ENCODE measurements at places on chromosomes 3 and 15.

- DNase-seq, result no peak
Measured at GRCh38 chr15:75850708-75851107, 7.5 kb downstream of the UBE2Q2 start.

DNA sequence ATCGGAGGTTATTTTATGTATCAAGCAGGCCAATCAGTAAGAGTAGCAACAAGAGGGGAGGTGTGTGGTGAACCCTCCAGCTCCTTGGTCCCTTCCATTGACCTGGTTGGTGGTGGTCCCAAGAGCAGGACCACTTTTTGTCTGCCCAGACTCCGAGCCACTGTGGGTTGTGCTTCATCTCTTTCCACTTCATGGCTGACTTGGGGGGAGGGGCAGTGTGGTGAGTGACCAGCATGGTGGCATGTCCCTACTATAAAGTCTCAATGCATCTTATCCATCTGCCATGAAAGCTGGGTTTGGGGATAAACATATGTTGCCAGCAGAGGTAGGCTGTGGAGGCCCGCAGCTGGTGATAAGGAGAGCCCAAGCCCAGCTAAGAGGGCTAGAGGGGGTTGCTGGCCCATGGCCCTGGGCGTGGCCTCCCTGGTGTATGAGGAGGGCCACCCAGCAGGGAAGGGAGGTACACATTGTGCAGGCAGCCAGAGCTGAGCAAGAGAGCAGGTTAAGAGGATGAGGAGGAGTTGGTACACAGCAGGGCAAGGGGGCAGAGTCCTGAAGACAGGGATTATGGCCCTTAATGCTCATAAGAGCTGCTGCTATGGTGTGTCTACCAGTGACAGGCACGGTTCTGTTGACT is 7.0 kb downstream of the AEN start:
- no peak for DNase-seq

- DNase-seq, result no peak
Measured at GRCh38 chr3:170760174-170760526, 109.8 kb downstream of the RPL22L1 start.

DNA sequence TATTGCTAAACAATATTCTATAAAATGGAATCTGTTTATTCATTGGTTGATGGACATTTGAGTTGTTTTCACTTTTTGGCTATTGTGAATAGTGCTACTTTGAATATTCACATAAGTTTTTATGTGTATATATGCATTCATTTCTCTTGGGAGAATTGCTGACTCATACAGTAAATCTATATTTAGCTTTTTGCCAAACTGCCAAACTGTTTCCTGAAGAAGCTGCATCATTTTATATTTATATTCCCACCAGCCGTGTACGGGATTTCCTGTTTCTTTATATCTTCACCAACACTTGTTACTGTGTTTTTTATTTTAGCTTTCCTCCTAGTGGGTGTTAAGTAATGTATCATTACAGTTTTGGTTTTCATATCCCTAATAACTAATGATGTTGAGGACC is 12.5 kb upstream of the TCAIM start:
- no peak for DNase-seq

GRCh38 chr15:67382723-67383122 is 128.1 kb downstream of the IQCH start:
- DNase-seq, result no peak

DNA sequence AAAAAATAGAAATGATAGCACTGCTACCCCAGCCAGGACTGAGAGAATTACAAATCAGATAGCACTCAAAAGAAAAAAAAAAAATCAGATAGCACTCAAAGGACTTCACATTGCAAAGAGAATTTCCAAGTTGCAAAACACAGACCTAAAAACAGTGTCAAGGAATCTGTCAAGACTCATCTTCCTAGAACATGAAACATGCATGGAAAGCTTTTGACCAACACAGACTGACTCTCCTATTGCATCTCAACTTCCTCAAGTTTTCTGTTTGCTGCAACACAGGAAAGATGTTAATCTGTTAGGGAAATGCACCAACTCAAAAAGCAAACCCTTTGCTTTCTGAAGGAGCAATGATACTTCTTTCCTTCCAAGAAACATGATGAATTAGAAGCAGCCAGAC is 42.3 kb downstream of the RAB27A start:
- DNase-seq, result no peak

- DNase-seq, result no peak
Measured at GRCh38 chr3:8975081-8976020, 12.1 kb upstream of the RAD18 start.

GRCh38 chr3:128523591-128523990 is 30.6 kb upstream of the GATA2 start:
- no peak for DNase-seq

GRCh38 chr3:177835917-177836316 is 638.6 kb upstream of the TBL1XR1 start:
- no peak for DNase-seq

DNA sequence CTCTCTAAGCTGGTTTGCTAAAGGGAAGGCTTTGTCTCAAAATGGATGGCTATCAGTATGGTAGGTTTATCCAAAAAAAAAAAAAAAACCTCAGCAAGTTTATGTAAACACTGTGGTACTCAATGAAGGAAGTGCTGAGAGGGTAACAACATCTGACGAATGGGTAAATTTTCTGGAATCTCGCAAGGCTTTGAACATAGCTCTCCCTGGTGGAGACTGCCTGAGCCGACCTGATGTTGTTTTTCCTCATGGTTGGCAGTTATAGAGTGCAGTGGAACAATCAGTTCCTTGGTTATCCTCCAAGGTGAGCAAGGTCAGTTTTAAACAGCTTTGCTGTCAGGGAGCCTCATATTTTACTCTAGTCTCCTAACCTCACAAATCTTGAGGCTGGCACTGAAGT is 94.6 kb downstream of the ZPLD1 start:
- DNase-seq, result no peak

GRCh38 chr15:87858651-87859050 is 397.9 kb downstream of the NTRK3 start:
- no peak for DNase-seq

DNA sequence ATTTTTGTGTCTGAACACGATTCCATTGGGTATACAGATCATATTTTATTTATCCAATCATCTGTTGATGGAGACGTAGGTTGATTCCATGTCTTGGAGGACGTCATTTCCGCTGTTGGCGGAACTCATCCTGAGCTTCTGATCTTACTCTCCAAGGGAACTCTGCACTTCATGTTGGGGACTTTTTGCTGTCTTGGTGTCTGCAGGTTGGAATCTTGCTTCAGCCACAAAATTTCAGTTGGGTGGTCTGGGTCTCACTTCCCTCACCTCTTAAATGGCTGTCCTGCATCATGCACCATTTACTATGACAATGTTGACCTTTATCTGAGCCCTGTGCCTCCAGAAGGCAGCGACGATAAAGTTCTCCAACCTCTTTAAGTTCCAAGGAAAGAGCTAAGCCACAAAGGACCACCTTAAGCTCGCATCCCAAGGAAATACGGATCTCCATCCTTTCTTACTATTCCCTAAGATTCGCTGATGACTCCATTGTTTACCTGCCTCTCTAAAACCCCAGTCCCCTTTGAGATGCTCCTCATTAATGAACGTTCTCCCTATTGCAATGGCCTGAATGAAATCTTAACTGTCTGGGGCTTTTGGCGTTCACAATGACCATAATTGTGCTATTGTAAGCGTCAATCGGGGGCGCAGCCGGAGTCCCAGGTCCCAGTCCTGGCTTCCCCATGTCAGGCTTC is 23.1 kb upstream of the RNU6-1 start:
- peak; percentile 69 for DNase-seq
